ENCODE measurements at places on chromosomes 2 and 18.

GRCh38 chr2:101307950-101308431, 510 bp downstream of the RNF149 start:
- peak; percentile 37 for DNase-seq

GRCh38 chr2:96025194-96025492, 9.6 kb downstream of the GPAT2 start:
- DNase-seq = no peak

GRCh38 chr18:35267161-35267651, 22.8 kb downstream of the ZSCAN30 start:
- peak; percentile 33 for DNase-seq

- no peak for DNase-seq
These were observed 272.6 kb upstream of the UBE2E3 start for GRCh38 chr2:180707884-180708205.

DNA sequence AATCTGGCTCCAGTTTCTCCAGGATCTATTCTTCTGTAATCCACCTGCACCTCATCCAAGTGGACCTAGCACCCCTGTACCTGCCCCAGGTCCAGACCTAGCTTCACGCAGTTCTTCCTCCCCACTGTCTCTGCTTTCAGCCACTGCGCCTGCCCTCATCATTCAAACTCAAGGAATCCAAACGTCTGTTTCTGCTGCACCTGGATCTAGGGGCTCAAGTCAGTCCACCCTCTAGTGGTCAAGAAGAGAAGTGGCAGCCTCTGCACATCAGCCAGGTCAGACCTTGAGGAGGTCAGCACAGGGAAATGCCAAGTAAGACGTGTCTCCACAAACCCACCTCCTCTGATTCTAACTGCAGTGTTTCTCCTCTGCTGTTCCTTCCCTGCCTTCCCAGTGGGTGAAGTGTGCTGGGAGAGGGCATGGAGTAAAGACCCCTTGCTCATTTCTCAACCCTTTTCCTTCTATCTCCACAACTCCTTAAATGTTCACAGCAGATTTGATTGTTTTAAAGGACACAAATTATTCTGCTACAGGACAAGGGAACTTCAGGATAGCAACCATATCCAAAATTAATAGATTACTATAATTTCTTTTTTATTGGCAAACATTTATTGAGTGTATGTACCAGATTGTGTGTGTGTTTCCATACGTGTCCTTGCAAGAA, 8.6 kb upstream of the RNF152 start:
- DNase-seq = peak; percentile 47

- no peak for DNase-seq
These were observed 107.1 kb downstream of the EPHA4 start for GRCh38 chr2:221464971-221465370.

DNA sequence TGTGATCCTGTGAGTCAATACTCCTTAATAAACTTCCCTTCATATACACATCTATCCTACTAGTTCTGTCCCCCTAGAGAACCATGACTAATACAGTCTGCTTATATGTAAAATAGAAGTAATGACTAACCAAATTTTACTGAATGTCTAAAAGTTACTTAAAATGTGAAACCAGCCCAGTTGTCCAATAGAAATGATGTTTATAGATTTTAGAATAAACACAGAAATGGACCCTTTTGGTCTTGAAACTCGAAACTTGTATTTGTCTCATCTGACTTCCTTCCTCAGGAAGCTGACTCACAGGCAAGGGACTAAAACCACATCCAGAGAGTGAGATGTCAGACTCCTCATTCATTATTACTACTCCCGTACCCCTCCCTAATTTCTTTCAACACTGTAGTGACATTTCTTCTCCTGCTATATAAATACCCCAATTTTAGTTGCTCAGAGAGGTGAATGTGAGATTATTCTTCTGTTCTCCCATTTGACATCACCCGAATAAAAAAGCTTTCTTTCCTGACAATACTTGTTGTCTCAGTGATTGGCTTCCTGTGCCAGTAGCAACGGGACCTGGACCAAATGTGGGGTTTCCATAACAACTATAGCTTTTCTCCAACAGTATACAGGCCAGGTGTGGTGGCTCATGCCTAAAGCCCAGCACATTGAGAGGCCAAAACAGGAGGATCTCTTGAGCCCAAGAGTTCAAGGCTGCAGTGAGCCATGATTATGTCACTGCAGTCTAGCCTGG, 486.0 kb downstream of the ERBB4 start:
- no peak for DNase-seq

DNA sequence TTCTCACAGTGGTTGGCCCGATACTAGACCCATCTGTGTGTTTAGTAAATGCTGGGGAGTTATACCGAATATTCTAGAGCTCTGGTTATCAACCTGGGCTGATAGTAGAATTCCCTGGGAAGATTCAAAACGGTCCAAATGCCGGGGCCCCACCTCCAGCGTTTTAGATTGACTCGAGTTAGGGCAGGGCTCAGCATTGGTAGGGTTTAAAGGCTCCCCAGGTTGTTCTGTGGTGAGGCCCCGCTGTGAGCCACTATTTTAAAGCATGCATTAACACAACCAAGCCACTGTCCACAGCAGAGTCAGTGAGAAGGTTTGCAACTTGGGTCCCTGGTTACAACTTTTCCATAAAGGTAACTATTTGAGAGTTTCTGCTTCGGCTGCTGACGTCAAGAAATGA, 73.6 kb downstream of the DYSF start:
- no peak for DNase-seq

DNA sequence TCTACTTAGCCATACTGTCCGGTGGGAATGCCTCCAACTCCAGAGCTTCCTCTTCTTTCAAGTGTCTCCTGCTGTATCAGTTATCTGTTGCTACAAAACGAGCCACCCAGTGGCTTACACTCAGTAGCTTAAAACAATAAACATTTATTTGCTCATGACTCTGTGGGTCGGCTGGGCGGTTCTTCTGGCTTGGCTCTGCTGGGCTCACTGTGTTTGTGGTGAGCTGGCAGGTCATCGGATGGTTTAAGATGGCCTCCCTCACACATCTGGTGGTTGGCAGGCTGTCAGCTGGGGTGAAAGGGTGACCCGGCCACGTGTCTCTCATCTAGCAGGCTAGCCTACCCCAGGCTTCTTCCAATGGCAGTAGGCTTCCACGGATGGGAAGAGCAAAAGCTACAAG, 122.4 kb upstream of the SLC1A4 start:
- DNase-seq = no peak

GRCh38 chr2:134365356-134365755, 111.5 kb downstream of the MGAT5 start:
- no peak for DNase-seq

- DNase-seq = no peak
These were observed 266.6 kb downstream of the ETAA1 start for GRCh38 chr2:67663776-67664175.

GRCh38 chr18:56258178-56258577, 380.2 kb downstream of the TXNL1 start:
- no peak for DNase-seq

- no peak for DNase-seq
These were observed 31.0 kb upstream of the EPB41L5 start for GRCh38 chr2:119981896-119982295.

DNA sequence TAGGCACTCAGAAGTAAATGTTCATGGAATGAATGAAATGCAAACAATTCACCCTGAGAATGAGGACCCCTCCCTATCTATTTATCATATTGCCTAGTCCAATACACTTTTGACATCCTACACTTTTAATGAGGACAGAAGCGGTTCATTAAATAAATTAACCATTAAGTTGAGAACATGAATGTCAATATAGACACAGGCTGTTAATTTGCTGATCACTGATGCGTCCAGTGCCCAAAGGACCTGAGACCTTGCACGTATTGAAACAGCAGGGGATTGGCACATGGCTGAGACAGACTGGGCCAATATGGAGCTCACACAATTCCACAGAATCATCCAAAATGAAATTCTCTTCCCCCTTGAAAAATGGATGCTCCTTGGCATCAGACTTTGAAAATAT, 430.0 kb downstream of the SLC4A3 start:
- no peak for DNase-seq

DNA sequence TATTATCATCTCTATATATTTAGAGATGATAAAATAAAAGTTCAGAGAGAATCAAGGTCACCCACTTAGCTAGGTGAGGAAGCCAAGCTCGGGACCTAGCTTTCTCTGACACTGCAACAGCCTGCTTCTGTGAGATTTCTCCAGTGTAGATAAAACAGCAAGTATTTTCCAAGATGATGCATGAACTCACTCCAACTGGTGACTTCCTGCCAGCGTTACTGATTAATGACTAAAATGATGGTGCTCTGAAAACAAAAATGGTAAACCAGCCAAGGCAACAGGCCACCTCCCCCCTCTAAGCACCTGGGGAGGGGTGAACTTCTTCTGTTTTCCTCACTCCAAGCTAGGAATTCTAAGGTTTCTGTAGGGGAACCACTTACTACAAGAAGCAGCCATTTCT, 510.2 kb upstream of the ID2 start:
- no peak for DNase-seq

DNA sequence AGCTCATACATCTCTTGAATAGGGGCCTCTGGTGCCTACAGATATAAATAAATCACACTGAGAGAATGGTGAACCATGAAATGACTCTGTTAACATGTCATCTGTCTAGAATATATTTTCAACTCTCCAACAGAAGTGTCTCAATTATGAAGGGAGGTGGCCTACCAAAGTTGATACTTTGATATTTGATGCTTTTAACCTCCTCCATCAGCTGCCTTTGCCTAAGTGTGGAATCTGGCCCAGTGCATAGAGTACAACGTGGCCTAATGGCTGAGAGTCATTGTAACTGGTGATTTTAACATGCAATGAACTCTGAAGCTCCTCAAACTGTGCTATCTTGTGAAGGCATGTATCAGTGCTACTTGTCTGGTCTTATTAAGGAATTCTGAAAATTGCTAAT, 93.4 kb downstream of the MYO3B start:
- no peak for DNase-seq

DNA sequence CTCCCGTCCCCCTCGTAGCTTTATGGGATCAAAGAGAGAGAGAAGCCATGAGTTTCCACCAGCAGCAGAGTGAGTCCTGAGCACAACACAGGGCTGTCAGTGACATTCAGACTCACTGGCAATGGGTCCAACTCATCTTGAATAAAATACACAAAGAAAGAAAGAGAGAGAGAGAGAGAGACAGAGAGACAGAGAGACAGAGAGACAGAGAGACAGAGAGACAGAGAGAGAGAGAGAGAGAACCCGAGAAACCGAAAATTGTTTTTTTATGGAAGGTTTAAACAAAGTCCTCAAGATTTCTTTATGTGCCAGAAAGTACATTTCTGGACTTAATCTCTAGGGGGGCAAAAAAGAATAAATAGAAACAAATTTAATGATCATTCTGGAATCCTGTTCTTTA, 11.5 kb upstream of the BCL2 start:
- no peak for DNase-seq

DNA sequence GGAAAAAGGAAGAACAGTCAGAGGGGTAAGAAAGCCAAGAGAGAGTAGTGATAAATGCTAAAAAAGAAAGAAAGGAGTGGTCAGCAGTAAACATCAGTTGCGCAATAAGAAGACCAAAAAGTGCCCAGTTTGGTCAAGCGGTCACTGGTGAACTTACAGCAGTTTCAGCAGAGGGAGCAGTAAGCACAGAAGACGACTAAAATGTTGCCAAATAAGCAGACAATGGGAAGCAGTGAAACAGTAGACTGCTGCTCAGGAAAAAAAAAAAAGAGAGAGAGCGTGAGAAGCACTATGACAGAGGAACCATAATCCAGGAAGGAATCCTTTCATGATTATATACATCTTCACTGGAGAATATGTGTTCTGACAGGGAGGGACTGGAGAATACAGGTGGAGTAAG, 45.8 kb downstream of the DNAJC10 start:
- DNase-seq = no peak

GRCh38 chr2:196322973-196323810, 151.8 kb upstream of the STK17B start:
- DNase-seq = no peak

GRCh38 chr2:234793212-234793785, 158.5 kb upstream of the SH3BP4 start:
- no peak for DNase-seq

DNA sequence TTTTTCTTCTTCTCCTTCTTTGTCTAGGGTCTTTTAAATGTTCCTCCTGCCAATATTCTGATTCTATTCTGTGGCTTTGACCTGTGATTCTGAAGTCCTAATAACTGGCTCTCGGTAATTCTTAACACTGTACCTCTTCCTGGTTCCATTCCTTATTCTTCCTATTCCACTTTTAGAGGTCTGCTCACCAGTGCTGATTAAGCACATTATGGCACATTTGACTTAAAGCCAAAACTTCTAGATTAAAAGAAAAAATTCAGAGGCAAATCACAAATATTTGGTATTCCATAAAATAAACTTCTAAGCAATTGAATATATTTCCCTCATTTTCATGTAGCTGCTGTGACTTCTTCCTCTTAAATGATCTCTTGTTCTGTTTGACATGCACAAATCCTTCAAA, 47.5 kb downstream of the NXPH2 start:
- DNase-seq = no peak

GRCh38 chr2:201467666-201468065, 16.1 kb downstream of the STRADB start:
- no peak for DNase-seq

GRCh38 chr2:138267902-138268254, 233.7 kb upstream of the SPOPL start:
- DNase-seq = no peak

- DNase-seq = no peak
These were observed 40.0 kb upstream of the BIN1 start for GRCh38 chr2:127146820-127147502.

DNA sequence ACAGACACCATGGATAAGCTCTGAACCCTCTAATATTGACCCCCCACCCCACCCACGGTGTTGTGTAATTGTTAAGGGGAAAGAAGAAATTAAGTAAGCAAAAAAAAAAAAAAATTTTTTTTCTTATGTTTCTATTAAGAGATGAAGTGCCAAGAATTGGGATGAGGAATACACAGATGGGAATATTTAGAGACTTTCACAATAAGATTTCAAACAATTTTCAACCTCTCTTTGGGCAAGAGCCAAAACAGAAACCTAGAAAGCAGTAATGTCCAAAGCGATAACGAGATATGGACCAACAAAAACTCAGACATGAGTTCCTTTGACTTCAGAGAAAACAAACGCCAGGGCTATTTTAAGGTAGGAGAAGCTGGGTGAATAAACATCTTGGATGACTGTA, 14.4 kb downstream of the PIEZO2 start:
- no peak for DNase-seq

DNA sequence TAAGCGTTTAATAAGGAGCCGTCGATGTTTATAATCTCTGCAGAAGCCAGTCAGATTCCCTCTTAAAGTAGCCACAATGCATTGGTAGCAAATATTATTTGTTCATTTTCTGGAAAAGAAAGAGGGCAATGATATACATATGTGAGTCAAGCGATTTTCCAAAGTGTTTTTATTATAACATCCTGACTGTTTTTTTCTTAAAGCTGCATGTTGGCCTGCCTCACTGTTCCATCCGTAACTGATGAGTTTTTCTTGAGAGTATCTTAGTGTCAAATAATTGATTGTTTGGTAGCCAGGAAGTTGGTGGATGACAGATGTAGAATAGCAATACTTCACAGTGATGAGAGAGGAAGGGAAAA, 3.7 kb downstream of the TSHZ1 start:
- DNase-seq = no peak

DNA sequence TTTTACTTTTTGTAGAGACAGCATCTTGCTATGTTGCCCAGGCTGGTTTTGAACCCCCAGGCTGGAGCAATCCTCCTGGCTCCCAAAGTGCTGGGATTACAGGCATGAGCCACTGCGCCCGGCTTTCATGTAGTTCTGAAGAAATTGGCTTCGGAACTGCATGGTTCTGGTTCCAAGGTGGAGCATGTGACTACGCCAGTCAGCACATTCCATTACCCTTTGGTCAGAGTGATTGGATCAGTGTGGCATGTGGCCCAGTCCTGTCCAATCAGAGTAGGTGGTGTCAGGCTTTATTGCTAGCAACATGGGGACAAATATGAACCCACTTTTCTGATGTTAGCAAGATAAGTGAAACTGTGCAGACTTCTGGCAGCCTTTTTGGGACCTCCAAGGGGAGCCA, 16.3 kb upstream of the ATOH8 start:
- no peak for DNase-seq
